ENCODE measurements at places on chromosomes 6 and 20.

GRCh38 chr20:416950-417800, 9.1 kb downstream of the RBCK1 start:
- DNase-seq: no peak

- DNase-seq: no peak
These were observed 24.5 kb downstream of the ENPP1 start for GRCh38 chr6:131832363-131832762.

DNA sequence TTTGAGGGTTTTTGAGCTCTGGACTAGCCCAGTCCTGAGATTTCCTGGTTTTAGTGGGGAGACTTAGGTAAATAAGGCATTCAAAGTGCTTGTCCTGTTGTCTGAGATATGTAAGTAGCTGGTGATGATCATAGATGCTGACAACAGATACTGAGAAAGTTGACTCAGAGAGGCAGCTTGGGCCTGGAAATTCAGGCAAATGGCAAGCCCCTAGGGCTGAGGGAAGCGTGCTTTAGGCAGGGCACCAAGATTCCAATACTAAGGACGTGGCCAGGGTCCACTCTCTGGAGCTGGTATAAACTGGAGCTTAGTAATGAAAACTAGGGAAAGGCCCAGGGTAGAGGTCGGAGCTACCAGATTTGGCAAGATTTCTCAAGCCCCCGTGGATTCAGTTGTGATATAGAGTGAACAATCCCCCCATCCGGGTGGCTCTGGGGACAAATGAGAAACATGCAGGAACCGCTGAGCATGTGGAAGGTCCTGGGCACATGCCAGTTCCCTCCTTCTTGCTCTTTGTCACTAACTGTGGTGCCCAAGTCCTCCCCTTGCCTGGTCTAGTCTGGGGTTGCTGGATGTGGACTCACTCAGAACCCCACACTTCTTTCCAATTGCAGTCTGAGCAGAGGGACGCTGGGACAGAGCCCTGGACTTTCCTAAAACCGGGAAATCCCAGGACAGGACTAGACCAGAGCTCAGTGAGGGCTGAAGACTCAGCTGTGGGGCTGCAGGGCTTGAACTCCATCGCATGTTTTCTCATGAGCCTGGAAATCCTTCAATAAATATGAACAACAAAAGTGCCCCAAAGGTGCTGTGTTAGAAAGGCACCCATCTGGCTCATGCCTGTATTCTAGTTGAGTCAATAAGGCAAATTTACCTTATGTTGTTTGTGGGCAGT, 10.3 kb downstream of the SLC22A3 start:
- no peak for DNase-seq

- no peak for DNase-seq
These were observed 33.9 kb upstream of the SGK1 start for GRCh38 chr6:134351615-134352474.

- DNase-seq: no peak
These were observed 79.2 kb upstream of the LY86 start for GRCh38 chr6:6509284-6509683.

GRCh38 chr6:159017757-159018559, 18.0 kb upstream of the RSPH3 start:
- DNase-seq: no peak

DNA sequence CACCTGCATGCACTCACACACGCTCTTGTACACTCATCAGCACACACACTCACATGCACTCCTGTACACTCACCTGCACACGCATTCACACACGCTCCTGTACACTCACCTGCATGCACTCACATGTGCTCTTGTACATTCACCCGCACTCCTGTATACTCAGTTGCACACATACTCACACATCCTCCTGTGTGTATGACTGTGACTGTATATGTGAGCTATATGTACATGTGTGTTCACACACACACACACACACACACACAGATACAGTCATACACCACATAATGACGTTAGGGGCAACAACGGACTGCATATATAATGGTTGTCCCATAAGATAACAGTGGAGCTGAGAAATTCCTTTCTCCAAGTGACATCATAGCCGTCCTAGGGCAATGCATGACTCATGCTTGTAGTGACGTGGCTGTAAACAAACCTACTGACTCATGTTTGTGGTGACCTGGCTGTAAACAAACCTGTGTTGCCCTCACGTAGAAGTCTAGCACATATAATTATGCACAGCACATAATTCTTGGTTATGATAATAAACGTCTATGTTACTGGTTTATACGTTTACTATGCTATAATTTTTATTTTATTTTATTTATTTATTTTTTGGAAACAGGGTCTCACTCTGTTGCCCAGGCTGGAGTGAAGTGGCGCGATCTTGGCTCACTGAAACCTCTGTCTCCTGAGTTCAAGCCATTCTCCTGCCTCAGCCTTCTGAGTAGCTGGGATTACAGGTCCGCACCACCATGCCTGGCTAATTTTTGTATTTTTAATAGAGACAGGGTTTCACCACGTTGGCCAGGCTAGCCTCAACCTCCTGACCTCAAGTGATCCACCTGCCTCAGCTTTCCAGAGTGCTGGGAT, 22.8 kb upstream of the TAF4 start:
- DNase-seq: peak; percentile 96

- DNase-seq: no peak
These were observed 15.9 kb upstream of the MDGA1 start for GRCh38 chr6:37713529-37714119.

GRCh38 chr6:54002116-54002515, 109.1 kb upstream of the MLIP start:
- DNase-seq: no peak

GRCh38 chr6:150016324-150017185, 8.8 kb downstream of the RAET1L start:
- DNase-seq: peak; percentile 42

DNA sequence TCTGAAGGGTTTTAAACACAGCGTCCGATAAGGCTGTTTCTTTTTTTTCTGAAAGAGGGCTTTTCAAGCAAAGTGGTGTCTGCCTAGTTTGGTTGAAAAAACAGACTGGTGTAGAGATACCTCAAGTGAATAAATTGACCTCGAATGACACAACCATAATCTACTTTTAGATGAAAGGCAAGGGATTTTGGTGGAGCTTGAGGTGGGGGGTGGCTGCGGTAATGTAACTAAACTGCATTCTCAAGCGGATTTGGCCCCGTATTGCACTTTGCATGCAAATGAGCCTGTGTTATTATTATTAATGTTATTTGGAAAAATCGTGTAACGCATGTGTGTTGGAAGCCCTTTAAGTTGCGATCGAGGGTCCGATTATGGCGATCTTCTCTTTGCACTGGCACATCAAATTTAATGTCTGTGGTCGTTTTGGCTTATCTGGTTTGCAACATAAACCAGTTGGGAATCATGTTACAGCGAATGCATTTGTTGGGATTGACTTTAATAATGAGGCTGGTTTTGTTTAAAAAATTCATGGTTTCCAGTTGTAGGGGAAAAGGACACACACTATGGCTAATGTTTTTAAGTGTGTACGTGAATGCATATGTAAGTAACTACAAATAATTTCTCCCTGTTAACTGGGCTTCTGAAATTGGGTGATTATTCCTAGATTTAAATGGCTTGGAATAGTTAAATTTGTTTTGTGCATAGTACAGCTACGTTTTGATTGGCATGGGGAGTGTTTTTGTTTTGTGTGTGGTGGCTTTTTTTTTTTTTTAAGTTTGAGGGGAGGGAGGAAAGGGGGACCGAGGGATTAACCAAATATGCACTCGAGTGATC, 1.0 kb downstream of the JARID2 start:
- DNase-seq: no peak

GRCh38 chr6:74117113-74117512, 421.1 kb downstream of the CD109 start:
- no peak for DNase-seq

GRCh38 chr20:32792316-32792715, 27.4 kb upstream of the MAPRE1 start:
- peak; percentile 44 for DNase-seq

- DNase-seq: no peak
These were observed 31.7 kb upstream of the ME1 start for GRCh38 chr6:83462524-83462923.

Data from HTR-8/SVneo (cell line).